ENCODE measurements at places on chromosomes 2 and 18. TPM values are rescaled to one million over a fixed set of nuclear protein-coding genes. Genes with fewer than 3 reads are reported as not detected.

CCDC150 gene
- total RNA-seq: 18.2 TPM

- peak; percentile 70 for DNase-seq
Measured at GRCh38 chr2:111930875-111931274, 32.5 kb downstream of the MERTK start.

DNA sequence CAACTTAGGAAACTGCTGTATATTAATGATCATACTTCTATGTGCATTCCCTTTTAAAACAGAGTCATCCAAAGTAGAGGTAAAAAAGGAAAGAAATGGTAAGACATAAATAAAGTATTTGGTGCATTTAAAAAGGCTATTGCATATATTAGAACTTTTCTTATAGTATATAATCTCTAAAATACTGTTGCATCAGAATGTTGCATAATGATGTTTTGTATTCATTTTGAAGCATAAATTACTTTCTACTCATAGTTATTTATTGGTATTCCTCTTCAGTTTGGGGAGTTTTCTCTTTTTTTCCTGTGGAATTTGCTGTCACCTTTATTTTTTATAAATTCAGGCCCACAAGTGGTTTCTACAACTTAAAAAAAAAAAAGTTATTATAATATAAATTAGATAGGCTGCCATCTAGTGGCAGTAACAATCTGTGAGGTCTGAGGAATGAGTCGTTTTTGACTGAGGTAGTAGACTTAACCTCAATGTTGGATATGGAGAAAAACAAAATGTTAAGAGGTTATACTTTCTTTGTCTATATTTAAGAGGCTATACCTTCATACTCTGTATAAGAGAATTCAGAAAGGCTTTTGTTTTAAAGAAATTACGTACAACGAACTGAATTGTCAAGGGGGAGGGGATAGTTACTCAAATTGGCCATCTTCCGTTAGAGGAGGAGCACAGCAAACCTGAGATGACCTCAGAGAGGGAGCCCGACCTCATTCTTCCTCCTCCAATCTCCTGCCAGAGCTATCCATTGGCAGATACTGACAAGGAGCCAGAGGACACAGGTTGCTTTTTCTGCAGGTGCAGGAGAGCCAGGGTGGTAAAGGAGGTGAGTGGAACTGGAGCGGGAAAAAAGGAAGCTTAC lies 23.8 kb downstream of the ANKAR start:
- peak; percentile 81 for DNase-seq

GRCh38 chr2:39703181-39703872 lies 37.6 kb downstream of the TMEM178A start:
- DNase-seq: no peak

- DNase-seq: no peak
Measured at GRCh38 chr2:121902171-121902591, 146.7 kb downstream of the TSN start.

- no peak for DNase-seq
Measured at GRCh38 chr18:80196528-80197320, 50.6 kb downstream of the PARD6G start.

DNA sequence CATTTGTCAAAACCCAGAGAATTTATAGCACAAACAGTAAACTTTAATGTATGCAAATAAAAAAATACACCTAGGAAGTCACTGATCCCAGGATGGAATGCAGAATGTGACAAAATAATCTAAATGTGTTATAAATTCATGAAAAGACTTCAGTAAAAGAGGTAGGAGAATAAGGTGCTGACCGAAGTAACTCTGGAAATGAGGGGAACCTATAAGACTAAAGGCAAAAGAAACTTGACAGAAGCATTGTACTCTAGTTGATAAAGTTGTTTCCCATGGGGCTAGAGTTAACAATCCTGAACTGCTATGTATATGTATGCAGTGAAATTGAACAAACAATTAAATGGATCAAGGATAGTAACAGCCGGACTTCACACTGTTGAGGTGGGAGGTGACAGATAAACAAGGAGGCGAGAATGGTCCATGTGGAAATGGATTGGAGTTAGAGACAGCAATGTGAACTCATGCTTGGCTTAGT lies 24.5 kb downstream of the IRS1 start:
- no peak for DNase-seq

DNA sequence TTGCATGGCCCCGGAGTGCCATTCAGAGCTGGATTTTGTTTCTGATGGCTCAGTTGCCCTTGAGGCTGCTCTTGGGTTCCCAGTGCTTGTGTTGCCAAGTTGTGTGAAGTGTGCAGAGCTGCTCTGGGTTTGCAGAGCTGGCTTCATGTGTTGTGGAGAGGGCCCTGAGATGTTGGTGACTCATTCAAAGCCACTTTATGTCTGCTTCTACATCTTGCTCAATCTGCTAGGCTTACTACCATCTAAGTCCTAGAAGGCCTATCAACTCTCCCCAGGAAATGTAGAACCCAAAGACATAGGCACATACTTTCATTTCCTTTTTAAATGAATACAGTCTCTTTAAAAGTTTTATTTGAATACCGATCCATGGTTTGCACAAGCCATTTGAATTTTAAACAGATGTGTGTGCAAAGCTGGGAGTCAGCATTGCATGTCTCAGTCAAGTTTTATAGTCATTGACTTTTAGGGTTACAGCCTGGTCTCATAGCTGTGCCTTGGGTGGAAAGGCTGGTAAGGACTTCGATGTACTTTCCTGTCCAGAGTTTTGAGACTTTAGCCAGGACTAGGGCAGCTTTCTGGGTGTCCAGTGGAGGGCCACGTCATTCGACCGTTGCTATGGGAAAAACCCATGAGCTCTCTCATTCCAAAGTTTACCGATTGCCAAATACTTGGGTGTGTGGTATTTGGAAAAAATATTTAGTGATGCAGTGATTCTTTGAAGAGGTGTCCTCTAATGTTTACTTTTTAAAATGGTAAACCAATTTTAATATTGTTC lies 105.0 kb downstream of the LTBP1 start:
- DNase-seq: no peak

All from activated CD4-positive, alpha-beta T cell treated with anti-CD3 and anti-CD28 coated beads, Interleukin-2, amount 10 ng/mL, durations not matched to agents 24 days and 14 days (primary cell).